ENCODE measurements at places on chromosomes 7 and 10.

DNA sequence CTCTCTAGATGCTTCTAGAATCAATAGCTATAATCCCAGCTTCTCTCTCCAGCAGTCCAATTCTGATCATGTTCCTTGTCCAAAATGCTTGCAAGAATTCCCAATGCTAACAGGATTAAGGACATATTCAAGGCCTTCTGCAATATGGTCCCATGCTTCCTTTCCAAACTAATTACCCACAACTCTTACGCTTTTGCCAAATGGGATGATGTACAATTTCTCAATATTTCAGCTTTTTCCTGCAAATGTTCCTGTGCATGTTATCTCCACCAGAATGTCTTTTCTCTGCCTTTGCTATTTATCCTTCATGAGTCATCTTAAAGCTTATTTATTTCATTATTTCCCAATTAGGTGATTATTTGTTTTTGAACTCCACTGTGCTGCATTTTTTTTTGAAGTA, 556.4 kb downstream of the SORCS1 start:
- H3K4me1 ChIP-seq: no peaks in the 10 kb centered on the region
- H3K36me3 ChIP-seq: no peaks in the 10 kb centered on the region
- no peaks in the 10 kb centered on the region for H3K27me3 ChIP-seq
- no peak for DNase-seq
- H3K27ac ChIP-seq: no peak overlapping the region

DNA sequence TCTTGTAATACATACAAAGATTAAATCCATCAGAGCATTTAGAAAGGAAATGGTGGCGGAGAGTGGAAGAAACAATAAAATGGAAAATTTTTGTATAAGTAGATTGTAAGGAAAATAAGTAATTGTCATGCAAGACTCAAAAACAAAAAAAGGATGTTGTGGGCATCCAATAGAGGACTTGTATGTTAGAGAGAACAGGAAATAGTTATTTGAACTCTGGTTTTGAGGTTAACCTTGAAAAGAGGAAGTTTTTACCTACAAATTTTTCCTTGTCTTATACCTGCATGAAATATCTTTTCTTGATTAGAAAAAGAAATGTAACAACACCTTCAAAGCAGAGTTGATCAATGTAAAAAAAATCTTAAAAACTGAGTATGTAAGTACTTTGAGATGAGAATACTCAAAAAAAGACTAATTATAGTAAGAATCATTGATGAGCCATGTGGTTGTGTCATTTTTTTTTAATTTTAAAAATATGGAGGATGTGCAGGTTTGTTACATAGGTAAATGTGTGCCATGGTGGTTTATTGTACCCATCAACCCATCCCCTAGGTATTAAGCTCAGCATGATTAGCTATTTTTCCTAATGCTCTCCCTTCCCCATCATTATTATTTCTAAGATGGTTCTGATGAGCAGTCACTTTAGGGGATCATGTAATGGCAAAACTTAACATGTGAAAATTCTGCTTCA, 11.9 kb downstream of the TMEM106B start:
- no peak overlapping the region for H3K4me3 ChIP-seq
- no peak overlapping the region for H3K27ac ChIP-seq
- peaks cover 40% of the 10 kb centered on the region for H3K36me3 ChIP-seq
- H3K27me3 ChIP-seq: no peaks in the 10 kb centered on the region
- H3K4me1 ChIP-seq: peaks cover 5% of the 10 kb centered on the region
- DNase-seq: no peak

DNA sequence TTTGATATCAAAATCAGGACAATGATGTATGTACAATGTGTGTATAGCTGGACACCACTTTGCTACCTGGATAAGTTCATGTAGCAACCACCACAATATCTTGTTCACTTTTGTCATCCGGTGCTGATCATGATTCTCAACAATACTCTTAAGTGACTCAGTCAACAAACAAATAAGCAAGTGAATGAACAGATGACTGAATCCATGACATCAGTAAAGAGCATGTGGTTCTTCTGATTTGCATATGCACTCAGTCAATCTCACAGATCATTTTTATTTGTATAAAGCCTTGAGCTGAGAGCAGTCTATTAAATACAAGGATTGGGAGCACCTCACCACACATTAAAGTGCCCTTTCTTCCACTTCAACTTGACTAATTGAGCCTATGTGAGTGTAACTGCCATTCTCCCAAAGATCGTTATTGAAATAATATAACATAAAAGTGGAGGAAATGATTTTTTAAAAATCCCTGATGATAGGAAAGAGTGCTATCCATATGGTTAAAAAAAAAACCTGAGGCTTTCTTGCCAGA, 69.5 kb downstream of the NPSR1 start:
- no peak overlapping the region for H3K4me3 ChIP-seq
- no peak for DNase-seq
- no peak overlapping the region for H3K27ac ChIP-seq
- no peaks in the 10 kb centered on the region for H3K27me3 ChIP-seq
- no peaks in the 10 kb centered on the region for H3K4me1 ChIP-seq
- H3K36me3 ChIP-seq: no peaks in the 10 kb centered on the region

GRCh38 chr10:89838044-89838615, 136.7 kb downstream of the KIF20B start:
- H3K36me3 ChIP-seq: peaks cover 7% of the 10 kb centered on the region
- peaks cover 38% of the 10 kb centered on the region for H3K4me1 ChIP-seq
- H3K27me3 ChIP-seq: no peaks in the 10 kb centered on the region
- peak overlapping the region; percentile 94 for H3K27ac ChIP-seq

GRCh38 chr10:47176903-47177868, 122.8 kb upstream of the GDF10 start:
- no peak overlapping the region for H3K4me3 ChIP-seq
- H3K27ac ChIP-seq: no peak overlapping the region
- no peaks in the 10 kb centered on the region for H3K4me1 ChIP-seq
- DNase-seq: no peak
- no peaks in the 10 kb centered on the region for H3K36me3 ChIP-seq

Data from stimulated activated naive B cell treated with anti-CD40 and anti-IgM and Interleukin-4, amounts not matched to agents 10 μg/mL and 1 μg/mL and 100 μg/mL, for 72 hours (primary cell).